ENCODE measurements at places on chromosomes 4 and X.

- no peak for DNase-seq
These were observed 35.4 kb upstream of the SORCS2 start for GRCh38 chr4:7156761-7157488.

- no peak for DNase-seq
These were observed 11.4 kb upstream of the S100G start for GRCh38 chrX:16638533-16638932.

GRCh38 chrX:23871905-23872546 is 35.7 kb downstream of the APOO start:
- no peak for DNase-seq

GRCh38 chr4:150238591-150238990 is 160.3 kb downstream of the DCLK2 start:
- no peak for DNase-seq

DNA sequence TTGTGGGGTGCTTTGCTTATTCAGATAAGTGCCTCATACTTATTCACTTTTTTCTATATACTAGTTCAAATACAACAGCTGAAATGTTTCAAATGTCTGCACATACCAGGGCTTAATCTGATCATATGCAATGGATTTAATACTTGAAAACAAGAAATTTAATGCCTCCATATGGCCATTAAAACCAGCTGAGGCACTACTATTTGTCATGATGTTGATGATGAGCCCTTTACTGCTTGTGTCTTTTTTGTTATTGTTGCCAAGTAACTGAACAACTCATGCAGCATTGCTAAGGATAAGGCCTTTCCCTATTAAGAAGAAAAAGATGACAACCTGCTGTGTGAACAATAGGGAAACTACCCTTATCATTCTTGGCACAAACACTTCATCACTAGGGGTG is 52.5 kb downstream of the MAGEB10 start:
- DNase-seq: no peak

DNA sequence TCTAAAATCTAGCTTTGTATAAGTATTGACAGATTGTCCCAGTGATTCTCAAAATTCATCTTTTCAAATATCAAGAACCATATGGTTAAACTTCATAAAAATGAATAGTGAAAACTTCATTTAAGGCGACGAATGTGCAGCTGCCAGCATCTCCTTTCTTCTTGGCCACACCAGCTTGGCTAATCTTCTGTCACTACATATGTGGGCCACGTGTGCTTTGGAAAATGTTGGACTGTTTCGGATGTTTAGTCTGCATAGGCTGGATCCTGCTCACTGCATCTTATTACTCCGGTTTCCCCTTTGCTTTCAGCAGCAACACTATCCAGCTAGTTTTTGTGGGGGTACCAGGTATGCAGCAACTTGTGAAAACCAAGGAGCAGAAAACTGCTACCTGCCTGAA is 221.9 kb downstream of the BMPR1B start:
- DNase-seq: no peak

- no peak for DNase-seq
These were observed 31.6 kb downstream of the SEPSECS start for GRCh38 chr4:25128671-25129070.

GRCh38 chr4:184228056-184228705 is 10.5 kb upstream of the ENPP6 start:
- no peak for DNase-seq

- no peak for DNase-seq
These were observed 28.3 kb downstream of the ENOPH1 start for GRCh38 chr4:82458729-82459128.

- DNase-seq: no peak
These were observed 180.3 kb upstream of the PPARGC1A start for GRCh38 chr4:24070117-24070516.

DNA sequence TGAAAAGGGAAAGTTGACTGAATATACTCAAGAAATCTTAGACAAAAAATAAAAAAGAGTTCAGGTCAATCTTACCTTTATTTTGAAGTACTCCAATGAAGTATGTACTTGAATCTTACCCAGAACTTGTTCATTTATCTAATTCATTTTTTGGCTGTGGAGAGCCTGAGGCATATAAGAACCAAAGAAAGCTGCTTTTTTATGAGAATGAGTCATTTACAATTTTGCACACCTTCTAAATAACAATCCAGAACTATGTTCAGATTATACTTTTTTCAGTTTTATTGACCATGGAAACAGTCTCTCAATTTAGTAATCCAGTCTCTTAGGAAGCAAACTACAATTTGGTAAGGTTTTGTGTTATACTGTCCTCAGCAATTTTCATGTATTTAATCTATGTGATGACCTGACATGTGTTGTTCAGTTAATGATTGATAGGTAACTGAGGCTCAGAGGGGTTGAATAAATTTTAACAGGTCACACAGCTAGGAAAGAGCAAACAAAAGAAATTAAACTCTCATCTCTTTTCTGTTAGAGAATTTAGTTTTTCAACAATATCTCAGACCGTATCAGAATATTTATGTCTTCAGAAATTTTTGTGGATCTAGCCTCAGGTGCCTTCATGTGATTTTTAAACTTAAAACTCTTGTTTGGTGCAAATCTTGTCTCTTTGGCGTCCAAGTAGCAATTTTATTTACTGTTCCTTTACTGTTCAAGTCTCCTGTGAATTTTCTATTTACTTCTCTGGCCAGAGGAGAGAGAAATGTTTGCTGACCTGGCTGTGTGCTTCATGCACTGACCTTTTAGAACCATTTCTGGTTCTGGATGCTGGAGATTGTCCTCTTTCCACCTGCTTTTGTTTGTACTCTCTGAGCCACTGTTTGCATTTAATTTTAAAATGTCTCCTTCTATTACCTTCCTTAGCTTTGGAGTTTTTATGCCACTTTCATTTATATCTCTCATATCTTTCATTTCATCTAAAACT is 1453.4 kb downstream of the STIM2 start:
- DNase-seq: no peak

GRCh38 chr4:76712564-76712963 is 185.4 kb downstream of the SOWAHB start:
- DNase-seq: no peak

GRCh38 chrX:71809886-71810285 is 46.7 kb downstream of the CXorf49B start:
- no peak for DNase-seq

GRCh38 chrX:19514791-19515614 is at the start of gene MAP3K15:
MAP3K15 (minus strand) TSS chrX:19515508; CDS start chrX:19515261, 247 bp downstream.
- no peak for DNase-seq

- no peak for DNase-seq
These were observed 2.4 kb upstream of the CSN3 start for GRCh38 chr4:70239884-70240591.
